Activated CD4-positive, alpha-beta T cell treated with anti-CD3 and anti-CD28 coated beads, Interleukin-2, amount 50 U/mL, for 16 hours (primary cell): ENCODE measurements at places on chromosomes 6 and 20.

- peak; percentile 42 for DNase-seq
These were observed 29.5 kb downstream of the MTHFD1L start for GRCh38 chr6:150894935-150895552.

- DNase-seq, result peak; percentile 58
These were observed 1.0 kb downstream of the SCML4 start for GRCh38 chr6:107823047-107823557.

DNA sequence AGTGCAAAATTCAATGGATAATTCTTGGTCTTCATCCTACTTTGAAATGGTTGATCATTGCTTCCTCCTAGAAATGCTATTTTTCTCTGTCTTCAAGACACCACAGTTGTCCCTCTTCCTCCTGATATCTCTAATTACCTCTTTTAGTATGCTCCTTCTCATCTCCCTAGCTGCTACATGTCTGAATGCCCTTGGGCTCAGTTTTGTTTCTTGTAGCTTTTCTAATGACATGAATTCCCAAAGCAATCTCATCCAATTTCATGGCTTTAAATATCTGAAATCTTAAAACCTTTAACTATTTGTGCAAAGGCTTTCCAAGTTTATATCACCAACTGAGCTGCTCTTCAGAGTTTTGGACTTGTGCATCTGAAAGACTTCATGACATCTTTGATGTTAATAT is 120.2 kb upstream of the RGS17 start:
- no peak for DNase-seq

- DNase-seq, result no peak
These were observed 19.4 kb downstream of the CASS4 start for GRCh38 chr20:56431471-56431870.

DNA sequence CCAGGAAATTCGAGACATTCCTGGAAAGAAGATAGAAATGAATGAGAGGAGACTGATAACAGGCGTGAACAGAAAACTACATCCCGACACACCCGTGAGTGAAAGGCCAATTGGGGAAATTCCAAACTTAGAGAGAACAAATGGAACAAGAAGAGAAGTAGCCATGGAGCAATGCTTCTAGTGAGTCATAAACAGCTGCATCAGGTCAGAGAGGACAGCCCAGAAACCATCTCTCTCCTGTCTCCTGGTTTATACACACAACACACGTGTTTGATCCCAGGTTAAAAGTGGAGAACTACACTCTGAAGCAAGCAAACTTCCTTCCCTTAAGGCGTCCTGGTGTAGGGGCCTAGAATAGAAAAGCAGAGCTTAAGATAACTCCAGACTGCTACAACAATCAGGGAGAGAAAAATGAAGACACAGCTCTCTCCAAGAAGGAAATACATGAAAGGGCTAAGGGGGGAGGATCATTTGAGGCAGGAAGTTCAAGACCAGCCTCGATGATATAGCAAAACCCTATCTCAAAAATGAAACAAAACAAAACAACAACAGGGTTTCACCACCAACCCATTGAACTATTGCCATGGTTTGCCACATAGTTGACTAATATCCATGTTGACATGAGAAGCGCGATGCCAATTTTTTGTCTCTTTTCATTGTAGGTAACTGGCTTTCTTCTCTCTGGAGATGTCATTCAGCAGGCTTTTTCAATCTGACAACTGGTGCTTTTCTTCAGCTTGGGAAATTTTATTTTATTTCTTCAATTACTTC is 26.9 kb downstream of the NRN1 start:
- DNase-seq, result no peak

DNA sequence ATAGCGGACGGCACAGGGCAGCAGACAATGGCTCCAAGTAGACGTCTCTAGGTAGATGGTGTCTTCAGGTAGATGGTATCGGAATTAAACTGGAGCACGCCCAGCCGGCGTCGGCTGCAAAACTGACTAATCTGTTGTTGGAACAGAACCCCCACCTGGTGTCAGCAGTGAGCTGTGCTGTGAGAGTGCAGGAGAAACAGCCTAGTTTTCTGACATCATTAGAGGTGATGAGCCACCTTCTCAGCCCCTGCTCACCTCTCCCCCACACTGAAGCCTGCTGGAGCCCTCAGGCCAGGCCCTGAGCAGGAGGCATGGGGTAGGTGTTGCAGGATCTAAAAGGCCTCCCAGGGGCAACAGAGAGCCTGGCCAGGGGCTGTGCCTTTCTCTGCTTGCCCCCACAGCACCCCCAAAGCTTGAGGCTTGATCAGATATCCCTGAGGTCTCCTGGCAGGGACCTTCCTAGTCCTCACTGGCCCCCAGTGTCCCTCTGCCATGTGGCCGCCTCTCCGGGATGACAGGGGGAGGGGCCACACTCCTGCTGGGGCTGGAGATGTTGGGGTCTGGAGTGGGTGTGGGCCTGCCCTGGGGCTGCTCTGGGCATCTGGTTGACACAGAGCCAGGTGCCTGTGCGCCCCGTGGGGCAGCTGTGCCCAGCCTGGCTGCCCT is 6.9 kb upstream of the HELZ2 start:
- DNase-seq, result peak; percentile 50

- no peak for DNase-seq
These were observed 64.4 kb downstream of the PREX1 start for GRCh38 chr20:48763216-48763914.

GRCh38 chr6:38775870-38776269 is 60.8 kb downstream of the DNAH8 start:
- DNase-seq, result no peak

DNA sequence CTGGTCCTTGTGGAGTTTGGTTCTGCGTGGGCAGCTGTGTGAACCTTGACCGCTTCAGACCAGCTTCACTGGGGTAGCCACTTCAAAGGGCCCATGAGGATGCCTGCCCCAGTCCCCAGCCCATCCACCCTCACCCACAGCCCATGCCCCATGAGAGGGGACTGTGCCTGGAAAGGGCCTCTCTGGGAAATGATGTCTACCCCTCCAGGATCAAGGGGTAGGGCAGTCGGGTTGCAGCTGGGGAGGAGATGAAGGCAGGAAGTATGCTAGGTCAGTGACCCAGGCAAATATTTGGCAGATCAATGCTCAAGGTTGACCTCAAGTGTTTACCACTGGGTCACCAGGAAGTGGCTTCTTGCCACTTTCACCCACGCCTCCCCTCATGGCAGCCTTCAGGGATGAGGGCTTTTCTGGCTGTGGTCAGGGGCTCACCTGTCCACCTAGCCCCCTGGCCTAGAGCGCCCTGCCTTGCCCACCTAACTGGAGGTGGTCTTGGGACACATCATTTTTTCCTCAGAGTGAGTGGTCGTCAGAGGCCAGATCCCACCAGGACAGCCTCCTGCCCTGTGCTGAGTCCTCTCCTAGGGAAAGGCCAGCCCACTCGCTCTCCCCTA is 109.5 kb downstream of the SNX5 start:
- DNase-seq, result no peak

GRCh38 chr20:5781798-5782750 is 31.9 kb downstream of the SHLD1 start:
- no peak for DNase-seq

GRCh38 chr20:58700121-58700821 is 7.7 kb downstream of the NPEPL1 start:
- peak; percentile 28 for DNase-seq

DNA sequence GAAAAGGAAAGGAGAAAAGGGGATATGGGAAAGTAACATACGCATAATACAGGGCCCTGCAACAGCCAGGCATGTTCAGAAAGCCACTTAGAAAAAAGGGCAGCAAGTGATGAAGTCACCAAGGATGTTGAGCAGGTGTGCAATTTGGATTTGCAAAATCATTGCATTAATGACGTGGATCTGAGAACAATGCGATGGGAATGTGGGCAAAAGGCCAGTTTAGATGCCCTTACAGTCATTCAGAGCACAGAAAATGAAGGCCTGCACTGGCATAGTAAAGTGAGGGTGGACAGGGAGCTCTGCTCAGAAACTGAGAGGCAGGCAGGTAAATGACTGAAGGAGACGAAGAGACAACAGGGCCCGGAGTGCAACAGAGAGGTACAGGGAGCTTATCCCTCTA is 123.7 kb upstream of the NHSL1 start:
- DNase-seq, result no peak

- DNase-seq, result no peak
These were observed 384.5 kb upstream of the HSF2 start for GRCh38 chr6:122014961-122015360.

- DNase-seq, result no peak
These were observed 62.0 kb downstream of the CDH26 start for GRCh38 chr20:60020251-60020650.

DNA sequence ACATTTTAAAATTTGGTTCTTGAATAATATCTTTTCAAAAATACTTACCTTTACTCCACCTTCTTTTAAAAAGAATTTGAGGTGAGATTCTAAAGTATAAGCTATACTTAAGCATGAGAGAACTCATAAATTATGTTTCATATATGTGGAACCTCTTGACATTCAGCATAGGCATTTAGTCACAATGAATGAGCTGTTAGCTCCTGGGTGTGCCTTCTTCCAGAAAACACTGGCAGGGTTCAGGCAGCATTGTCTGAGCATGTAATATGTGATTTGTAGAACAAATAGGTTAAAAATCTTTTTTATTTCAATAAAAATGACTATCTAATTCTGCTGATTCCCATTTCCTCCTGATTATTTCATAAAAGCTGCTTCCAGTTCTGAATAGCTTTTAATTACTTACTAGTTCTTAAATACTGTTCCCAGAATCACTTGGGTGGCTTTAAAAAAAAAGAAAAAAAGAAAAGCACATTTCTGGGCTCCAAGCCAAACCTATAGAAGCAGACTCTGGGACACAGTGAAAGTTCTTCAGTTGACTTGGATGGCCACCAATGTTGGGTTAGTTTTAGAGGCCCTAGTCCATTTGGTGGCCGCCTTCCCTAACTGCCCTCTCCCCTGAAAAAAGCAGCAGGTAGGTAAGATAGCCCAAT is 20.2 kb downstream of the RNF8 start:
- DNase-seq, result no peak

DNA sequence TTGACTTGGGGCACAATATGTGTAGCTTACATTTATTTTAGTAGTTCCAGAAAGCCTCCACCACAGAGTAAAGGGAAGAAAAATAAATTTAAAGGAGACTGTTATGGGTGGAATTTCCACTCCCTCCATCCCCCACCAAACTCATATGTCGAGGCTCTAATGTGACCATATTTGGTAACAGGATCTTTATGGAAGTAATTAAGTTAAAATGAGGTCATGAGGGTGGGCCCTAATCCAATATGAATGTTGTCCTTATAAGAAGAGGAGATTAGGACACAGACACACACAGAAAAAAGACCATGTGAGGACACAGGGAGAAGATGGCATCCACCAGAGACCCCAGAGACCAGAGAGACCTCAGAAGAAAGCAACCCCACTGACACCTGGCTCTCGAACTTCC is 189.7 kb downstream of the EDN1 start:
- no peak for DNase-seq

- no peak for DNase-seq
These were observed 268.4 kb upstream of the SYNCRIP start for GRCh38 chr6:85911067-85911466.

DNA sequence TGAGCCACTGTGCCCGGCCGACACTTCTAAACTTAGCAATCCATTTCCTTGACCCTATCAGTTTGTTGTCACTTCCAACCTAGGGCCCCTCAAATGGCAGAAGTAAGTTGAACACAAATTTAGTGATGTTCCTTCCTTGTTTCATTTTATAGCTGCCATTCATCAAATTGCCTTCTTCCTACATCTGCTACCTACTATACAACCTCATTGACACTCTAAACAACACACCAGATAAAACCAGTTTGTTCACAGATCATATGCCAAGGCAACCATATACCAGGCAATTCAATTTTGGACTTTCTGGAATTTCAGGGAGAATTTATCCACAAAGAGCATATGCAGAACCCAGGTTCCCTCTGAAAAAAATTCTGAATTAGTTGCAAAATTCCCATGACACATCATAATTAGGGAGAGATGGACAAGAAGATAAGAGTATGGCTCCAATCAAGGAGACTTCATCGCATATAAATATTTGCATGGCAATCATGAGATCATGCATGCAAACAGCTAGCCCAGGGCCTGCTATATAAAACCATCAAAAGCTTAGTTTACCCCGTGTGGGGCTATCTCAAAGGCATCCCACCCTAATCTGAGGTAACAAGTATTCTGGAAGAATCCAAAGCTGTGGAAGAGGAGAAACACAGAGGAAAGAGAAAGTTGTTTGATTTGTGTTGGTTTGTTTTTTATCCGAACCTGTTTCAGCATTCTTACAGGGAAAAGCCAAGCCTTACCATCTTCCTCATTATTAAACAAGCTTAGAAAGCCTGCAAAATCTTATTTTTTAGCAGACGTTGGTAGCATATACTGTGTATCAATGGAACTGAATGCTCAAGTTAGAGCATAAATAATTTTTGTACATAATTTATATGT is 132.8 kb upstream of the TNFAIP3 start:
- DNase-seq, result no peak

DNA sequence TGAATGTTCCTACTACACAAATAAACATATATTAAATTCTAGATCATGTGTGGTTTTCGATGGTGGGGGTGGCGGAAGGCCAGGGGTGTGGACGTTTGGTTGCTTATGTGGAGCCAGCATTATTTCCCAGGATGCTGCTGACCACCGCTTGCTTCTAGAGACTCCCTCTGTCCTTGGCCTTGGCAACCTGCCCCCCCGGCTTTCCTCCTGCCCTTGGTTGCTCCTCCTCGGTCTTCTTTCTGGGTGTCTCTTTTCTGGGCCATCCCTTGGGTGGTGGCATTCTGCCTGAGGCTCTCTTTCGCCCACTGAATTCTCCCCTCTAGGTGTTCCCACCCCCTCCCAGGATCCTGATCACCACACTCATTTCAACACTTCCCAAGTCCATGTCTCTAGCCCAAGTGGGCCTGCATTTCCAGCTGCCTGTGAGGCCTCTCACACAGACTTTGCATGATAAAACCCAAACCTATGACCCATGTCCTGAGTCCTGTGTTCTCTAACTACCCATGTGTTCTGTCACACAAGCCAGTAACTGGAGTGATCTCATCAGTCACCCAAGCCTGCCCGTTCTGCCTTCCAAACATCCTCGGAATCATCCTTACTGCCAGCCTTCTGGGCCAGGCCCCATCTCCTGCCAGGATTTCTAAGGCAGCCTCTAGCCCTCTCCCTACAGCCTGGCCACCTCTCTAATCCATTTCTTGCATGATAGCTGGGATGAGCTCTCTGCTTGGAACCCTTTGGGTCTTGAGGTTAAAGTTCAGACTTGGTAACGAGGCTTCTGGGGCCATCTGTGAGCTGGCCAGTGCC is 71.2 kb downstream of the CDS2 start:
- no peak for DNase-seq

DNA sequence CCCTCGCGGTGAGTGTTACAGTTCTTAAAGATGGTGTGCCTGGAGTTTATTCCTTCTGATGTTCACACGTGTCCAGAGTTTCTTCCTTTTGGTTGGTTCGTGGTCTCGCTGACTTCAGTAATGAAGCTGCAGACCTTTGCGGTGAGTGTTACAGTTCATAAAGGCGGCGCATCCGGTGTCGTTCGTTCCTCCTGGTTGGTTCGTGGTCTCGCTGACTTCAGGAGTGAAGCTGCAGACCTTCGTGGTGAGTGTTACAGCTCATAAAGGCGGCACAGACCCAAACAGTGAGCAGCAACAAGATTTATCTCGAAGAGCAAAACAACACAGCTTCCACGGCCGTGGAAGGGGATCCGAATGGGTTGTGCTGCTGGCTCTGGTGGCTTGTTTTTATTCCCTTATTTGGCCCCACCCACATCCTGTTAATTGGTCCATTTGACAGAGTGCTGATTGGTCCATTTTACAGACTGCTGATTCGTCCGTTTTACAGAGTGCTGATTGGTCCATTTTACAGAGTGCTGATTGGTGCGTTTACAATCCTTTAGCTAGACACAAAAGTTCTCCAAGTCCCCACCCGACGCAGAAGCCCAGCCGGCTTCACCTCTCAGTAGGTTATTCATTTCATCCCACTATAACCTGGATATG is 48.2 kb upstream of the ARG1 start:
- peak; percentile 9 for DNase-seq
